Calu3 (cell line): ENCODE measurements at places on chromosomes 5 and 9.
A peak's percentile ranks its signal among the peaks of the same experiment; 100 is the strongest.

DNA sequence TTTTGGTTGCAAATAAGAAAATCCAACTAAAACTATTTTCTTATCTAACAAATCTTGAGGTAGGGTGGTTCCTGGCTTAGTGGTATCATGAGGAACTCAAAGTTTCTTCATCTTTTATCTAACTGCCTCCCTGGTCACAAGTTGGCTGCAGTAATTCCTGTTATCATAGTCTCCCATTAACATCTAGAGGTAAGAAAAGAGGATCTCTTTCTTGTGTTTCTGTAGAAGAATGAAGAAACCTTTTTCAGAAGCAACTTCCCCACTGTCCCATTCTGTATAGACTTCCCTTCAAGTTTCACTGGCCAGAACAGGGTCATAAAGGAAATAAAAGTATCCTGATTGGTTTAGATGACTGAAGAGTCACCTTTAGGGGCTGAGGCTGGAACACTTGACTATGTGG lies 81.8 kb upstream of the ELL2 start:
- DNase-seq: no peak

- DNase-seq: peak; percentile 38
These were observed 119.6 kb upstream of the IL12B start for GRCh38 chr5:159449925-159450324.

GRCh38 chr5:96080557-96080956 lies 118.9 kb upstream of the ELL2 start:
- no peak for DNase-seq

DNA sequence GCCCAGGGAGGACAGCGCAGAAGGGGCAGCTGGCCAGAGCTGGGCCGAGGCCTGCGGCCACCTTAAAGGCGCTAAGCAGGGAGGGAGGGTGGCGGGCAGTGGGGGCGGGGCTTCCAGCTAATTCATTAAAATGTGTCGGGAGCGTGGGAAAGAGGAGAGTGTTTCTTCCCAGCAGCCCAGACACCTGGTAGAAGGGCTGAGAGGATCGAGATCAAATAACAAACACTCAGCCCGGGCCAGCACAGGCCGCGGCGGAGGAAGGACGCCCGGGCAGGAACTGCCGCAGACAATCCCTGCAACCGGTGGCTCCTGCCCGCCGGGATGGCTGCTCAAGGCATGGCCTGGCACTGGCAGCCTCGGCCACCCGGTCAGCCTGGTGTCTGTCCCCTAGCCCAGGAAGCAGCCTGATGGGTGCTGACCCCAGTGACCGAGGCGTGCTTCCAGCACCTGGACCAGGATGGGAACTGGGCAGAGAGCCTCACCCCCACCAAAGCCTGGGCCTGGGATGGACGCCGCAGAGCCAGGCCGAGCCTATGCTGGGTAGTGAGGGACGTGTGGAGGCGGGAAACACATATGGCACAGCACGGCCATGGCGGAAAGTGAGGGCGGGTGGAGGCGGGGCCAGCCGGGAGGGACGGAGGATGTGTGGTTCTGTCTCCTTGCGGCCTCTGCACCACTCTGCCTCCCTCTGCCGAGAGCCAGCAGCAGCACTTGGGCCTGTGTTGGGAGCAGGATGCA lies 3.2 kb upstream of the NRARP start:
- DNase-seq: no peak

DNA sequence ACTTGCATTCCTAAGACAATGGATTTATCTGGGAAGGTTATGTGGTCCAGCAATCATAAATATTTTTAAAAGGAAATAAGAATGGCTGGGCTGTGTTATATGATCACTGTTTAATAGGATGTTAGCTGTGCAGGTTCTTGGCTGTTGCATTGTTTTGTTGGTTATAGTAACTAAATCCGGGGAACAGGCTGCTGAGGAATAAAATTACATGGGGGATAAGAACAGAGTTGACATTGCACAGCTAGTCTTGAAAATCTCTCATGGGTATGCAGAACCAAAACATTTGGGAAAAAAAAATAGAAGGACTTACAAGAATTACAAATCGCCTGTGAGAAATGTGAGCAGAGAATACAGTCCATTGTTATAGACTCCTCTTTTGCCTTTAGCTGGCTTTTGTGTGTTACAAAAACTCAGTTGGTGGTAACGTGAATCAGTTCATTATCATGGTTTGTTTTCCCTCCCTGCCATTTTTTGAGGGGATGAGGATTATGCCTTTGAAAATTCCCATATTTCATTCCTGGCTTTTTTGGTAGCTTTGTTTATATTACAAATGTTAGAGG lies 375.3 kb upstream of the DAB2 start:
- no peak for DNase-seq

DNA sequence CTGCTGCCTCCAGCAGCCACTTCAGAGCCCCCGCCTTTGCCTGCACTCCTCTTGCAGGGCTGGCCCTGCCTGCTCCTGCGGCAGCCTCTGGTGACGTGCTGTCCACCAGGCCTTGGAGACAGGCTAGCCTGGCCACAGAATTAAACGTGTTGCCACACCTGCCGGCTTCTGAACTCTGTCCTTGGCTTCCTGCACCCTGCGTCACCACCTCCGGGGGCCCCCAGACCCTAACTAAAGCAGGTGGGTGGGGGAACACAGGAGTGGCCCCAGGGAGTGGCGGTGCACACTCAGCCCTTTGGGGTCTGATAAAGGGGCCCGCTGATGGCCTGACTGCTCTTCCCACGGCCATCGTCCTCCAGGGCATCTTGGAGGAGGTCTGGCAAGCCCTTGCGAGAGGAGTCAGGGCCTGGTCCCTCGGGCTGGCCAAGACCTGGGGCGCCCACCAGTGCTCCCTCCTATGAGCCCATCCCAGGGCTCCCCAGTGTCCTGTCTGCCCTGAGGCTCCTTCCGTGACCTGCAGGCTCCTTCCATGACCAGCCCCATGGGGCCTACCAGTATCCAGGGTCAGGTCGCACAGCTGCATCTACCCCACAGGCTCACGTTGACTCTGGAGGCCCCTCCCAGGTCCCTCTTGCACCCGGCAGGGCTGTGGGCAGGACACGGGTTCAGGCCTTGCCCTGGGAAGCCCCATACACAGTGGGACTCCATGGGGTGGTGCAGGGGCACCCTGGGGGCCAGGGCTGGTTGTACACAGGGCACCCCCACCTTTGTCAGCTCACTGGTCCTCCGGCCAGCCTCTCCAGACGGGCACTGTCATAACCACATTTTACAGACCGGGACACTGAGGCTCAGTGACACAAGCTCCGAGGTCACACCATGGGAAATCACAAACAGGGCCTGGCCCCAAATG lies 1.0 kb upstream of the MAMDC4 start:
- no peak for DNase-seq

- peak; percentile 71 for DNase-seq
These were observed 278.6 kb downstream of the SPOCK1 start for GRCh38 chr5:137220523-137220927.

GRCh38 chr5:44486591-44486990 lies 97.4 kb upstream of the FGF10 start:
- DNase-seq: no peak

- no peak for DNase-seq
These were observed 23.9 kb downstream of the B4GALT1 start for GRCh38 chr9:33143241-33143661.
